ENCODE measurements at places on chromosomes 6 and 20.

- DNase-seq = no peak
Measured at GRCh38 chr20:18416486-18416885, 50.3 kb downstream of the DZANK1 start.

- no peak for DNase-seq
Measured at GRCh38 chr6:103872233-103872632, 987.5 kb downstream of the HACE1 start.

GRCh38 chr6:85458782-85459181 lies 8.9 kb downstream of the NT5E start:
- DNase-seq = no peak

DNA sequence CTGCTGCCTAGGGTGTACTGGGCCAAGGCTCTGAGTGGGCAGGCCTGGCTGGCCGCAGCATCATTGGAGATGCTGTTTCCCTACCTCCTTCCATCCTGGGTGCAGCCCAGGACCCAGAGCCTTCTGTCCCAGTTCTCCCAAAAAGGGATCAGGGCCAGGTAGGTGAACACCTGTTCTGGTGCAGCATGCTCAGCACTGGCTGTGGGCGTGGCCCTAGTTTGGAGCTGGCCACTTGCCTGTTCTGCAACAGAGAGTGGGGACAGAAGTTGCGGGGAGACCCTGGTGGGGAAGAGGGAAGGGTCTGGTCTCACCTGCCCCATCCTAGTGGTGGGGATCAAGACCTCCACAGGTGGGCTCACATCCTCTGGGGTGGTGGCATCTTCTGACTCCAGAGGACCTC lies 1.4 kb upstream of the ARMC12 start:
- DNase-seq = no peak

DNA sequence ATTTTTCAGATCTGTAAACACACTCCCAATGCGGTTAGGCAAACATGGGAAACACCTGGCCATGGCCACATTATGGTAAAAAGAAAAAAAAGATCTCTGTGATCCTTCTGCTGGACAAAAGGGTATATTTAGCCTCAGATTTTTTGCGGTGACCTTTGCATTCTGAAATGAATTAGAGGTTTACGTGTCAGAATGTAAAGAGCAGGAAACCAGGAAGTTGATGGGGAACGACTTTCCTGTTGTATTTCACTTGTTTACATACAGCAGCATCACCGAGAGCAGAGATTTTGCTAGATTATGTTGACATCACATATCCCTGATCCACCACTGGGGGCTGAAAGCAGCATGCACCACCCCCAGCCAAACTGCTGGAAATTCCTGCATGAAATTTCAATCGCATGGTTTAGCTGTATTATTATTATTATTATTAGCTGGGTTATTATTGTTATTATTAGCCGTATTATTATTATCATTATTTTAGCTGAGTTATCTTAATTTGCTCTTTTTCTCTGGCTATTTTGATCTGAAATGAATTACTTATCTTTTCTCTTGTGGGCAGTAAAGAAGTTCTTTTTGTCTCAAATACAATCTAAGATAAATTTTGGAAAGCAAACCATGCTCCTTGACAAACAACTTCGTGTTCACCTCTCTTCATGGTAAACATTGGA lies 189.4 kb downstream of the ZFP64 start:
- DNase-seq = no peak

Measured in stimulated activated CD4-positive, alpha-beta T cell treated with anti-CD3 and anti-CD28 coated beads, Interleukin-12 subunit alpha, Interleukin-12 subunit beta, amount 100 ng/mL, for 4 hours (primary cell).